ENCODE measurements at places on chromosomes 1 and 21. TPM values are rescaled to one million over a fixed set of nuclear protein-coding genes. Genes with fewer than 3 reads are reported as not detected.

NCMAP gene
- total RNA-seq, result not detected

TRAF3IP3 gene
- total RNA-seq, result not detected

FAM163A gene
- not detected for total RNA-seq

TRIM67 gene
- total RNA-seq, result 3.9 TPM

NPPA gene
- total RNA-seq, result not detected

LCE2A gene
- not detected for total RNA-seq

USP16 gene
- total RNA-seq, result 21.9 TPM

LHX8 gene
- not detected for total RNA-seq

B4GALT3 gene
- 35.7 TPM for total RNA-seq

DLGAP3 gene
- total RNA-seq, result 44.8 TPM

TIAM1 gene
- 23.3 TPM for total RNA-seq

CNTN2 gene
- 208 TPM for total RNA-seq

SPRR3 gene
- total RNA-seq, result not detected

AMY1A gene
- total RNA-seq, result not detected

SLC6A17 gene
- total RNA-seq, result 6.4 TPM

CFHR1 gene
- not detected for total RNA-seq

HLCS gene
- 15.9 TPM for total RNA-seq

ATP1A2 gene
- total RNA-seq, result not detected

FTCD gene
- total RNA-seq, result 13.4 TPM

HCRTR1 gene
- total RNA-seq, result not detected

CLCA4 gene
- not detected for total RNA-seq

PTPN7 gene
- total RNA-seq, result not detected

C1orf115 gene
- 30.5 TPM for total RNA-seq

DYNLT5 gene
- total RNA-seq, result 1.4 TPM

NECTIN4 gene
- 0.39 TPM for total RNA-seq

BATF3 gene
- total RNA-seq, result 0.56 TPM

LCE1D gene
- total RNA-seq, result not detected

SLAMF6 gene
- not detected for total RNA-seq

TIE1 gene
- 11.3 TPM for total RNA-seq

PIK3C2B gene
- total RNA-seq, result 156 TPM

ANKRD35 gene
- 2.1 TPM for total RNA-seq

ZBTB37 gene
- total RNA-seq, result 11.7 TPM

CHRM3 gene
- 1.3 TPM for total RNA-seq

PLEKHA6 gene
- total RNA-seq, result 72.7 TPM

EXTL1 gene
- total RNA-seq, result 2.6 TPM

GAS5 gene
- 281 TPM for total RNA-seq

PADI4 gene
- total RNA-seq, result not detected

FYB2 gene
- total RNA-seq, result not detected

TMPRSS2 gene
- not detected for total RNA-seq

RGSL1 gene
- total RNA-seq, result not detected

SYF2 gene
- total RNA-seq, result 32.6 TPM

RAB7B gene
- not detected for total RNA-seq

GNL2 gene
- total RNA-seq, result 50.0 TPM
